ENCODE measurements at places on chromosomes 4 and X. TPM values are rescaled to one million over a fixed set of nuclear protein-coding genes. Genes with fewer than 3 reads are reported as not detected.

ARHGEF9 gene
- 10.3 TPM for total RNA-seq

F8A2 gene
- not detected for total RNA-seq

TBC1D9 gene
- 22.1 TPM for total RNA-seq

PRR32 gene
- total RNA-seq = not detected

TKTL2 gene
- total RNA-seq = not detected

All from vagina (tissue), 2 donors.